SK-MEL-5 (cell line): ENCODE measurements at places on chromosomes 13 and 19.

DNA sequence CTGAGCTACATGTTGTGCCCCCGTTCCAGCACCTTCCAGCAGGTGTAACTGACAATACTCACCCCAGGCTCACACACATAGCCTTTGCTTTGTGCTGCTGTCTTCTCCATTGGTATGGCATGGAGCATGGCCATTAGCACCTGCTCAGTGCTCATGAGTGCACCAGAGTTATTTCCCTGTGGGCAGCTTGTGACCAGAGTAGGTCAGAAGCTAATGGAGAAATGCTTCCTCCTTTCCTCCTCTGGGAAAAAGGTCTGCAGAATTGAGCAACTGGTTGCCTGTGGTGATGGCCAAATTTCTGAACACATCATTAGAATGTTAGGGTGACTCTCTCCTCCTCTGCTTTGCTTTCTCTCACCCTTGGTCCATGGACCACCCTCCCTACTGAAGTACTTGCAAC lies 344.5 kb upstream of the TMTC4 start:
- DNase-seq, result no peak

DNA sequence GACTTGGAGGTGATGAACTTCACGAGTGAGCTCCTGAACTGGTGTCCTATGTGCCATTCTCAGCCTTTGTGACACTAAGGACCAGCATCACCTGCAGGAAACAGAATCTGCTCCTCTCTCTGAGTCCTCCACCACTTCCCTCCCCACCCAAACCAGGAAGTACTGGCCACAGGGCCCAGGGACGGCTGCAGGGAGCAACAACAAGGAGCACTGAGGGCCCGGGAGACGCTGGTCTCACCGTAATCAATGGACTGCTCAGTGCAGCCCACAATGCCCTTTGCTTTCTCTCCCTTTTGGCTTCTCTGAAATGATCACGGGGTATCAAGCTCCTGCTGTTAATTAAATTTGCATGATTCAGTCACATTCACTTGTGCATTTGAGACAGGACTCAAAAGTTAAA lies 18.6 kb downstream of the PEPD start:
- DNase-seq, result peak; percentile 26

DNA sequence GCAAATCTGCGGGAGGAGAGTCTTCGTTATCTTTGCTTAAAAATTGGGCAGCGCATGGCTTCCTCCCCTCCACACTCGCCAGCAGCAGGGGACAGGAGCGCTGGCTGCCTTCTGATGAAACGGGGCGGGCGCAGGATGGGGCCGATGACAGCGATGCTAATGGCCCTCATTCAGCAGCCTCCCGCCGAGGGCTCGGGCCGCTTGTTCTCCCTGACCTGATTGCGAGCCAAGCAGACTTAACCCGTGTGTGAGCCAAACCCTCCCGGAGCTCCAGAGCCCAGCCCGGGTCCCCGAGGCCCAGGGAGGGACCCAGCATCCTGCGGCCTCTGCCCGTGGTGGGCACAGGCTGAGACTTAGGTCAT lies 90.3 kb downstream of the KDM4B start:
- no peak for DNase-seq

DNA sequence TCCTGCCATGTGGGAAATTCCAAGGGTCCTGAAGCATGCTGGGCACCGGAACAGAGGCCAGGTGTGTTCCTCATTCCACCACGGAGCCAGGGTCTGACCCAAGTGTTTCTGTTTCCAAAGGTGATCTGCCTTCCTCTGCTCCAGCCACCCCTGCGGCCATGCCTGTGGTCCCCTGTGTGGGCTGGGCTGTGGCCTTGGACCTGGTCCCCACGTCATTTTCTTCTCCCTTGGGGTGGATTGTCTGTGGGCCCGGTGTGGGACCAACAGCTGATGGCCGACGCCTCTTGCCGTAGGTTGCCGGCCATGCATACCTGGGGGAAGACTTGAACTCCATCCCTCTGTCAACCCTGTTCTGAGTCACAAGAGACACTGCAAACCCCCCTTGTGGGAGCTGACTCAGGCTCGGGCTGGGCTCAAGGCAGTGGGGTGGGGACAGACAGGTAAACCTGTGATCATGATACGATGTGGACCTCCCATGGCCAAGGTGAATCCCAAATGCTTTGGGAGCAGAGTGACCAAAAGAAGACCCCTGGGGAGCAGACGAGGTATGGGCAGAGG lies 35.0 kb downstream of the ATP11A start:
- DNase-seq, result no peak

GRCh38 chr13:33264620-33264978 lies 21.0 kb downstream of the STARD13 start:
- no peak for DNase-seq

GRCh38 chr19:49672131-49672919 lies 4.7 kb upstream of the PRMT1 start:
- peak; percentile 73 for DNase-seq

DNA sequence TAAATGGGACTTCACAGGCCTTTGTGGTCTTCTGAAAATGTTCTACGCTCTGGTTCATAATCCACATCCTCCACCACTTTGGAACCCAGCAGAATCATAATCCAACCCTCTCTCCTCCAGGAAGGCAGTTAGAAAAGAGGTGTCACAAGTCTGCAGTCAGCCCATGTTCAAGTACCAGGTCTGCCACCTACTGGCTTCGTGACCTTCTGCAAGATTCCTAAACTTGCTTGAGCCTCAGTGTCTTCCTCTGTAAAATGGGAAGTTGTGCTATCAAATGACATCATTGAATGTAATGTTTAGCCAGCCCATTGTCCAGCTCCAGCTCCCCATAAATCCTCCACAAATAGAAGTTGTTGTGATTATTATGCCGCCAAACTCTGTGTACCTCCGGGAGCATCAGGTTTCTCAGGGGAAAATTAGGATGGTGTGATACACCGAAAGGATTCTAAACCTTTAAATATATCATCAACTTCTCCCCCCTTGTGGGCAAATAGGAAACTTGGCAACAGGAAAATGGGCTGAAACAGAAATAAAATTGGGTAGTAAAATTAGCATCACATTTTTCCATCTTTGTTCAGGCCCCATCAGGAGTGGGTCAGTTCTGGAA lies 109.7 kb downstream of the NUFIP1 start:
- DNase-seq, result peak; percentile 62

GRCh38 chr19:35963514-35963913 lies 27.3 kb downstream of the LRFN3 start:
- DNase-seq, result peak; percentile 52

- DNase-seq, result no peak
These were observed 71.5 kb downstream of the GGACT start for GRCh38 chr13:100517135-100517534.

GRCh38 chr19:20478936-20479335 lies 86.6 kb downstream of the ZNF737 start:
- DNase-seq, result no peak

DNA sequence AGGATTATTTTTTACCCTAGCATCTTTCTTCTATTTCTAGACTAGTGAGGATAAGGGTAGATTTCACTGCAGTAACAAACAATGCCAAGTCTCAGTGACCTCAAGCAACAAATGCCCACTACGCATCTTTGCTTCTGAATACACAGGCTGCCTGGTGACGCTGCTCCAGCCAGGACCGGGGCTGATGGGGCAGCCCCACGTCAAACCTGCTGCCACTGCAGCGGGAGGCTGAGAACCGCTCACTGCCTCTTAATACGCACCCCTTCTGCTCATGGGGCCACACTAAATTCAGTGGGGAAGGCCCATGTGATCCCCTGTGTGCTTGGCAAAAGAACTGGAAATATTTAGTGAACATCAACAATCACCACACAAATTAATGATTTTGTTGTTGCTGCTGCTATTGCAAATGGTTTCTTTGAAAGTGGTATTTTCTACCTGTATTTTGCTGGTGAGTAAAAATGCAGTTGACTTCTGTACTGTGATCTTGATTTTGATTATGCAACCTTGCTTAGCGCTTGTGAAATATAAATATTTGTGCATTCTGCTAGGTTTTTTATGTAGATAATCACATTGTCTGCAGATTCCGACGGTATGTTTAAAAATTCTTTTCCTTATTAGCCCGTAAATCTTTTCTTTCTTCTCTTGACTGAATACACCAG lies 139.5 kb upstream of the SPACA7 start:
- DNase-seq, result no peak

- peak; percentile 58 for DNase-seq
These were observed 927 bp downstream of the LPAR6 start for GRCh38 chr13:48411841-48412531.

DNA sequence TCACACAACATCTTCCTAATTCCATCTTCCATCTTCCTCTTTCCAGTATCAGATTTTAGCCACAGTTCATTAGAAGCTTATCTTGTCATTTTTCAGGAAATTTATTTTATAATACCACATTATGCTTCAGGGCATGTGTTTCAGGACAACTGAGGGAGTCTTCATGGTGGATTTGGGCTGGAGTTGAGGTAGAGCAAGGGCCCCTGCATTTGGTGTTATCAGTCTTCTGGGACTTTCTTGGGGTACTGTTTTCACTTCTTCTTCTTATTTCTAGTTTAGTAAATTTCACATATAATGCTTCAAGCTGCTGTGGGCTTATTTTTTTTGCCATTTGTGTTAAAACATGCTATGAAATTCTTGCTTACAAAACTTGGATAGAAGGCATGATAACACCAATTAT lies 188.7 kb downstream of the LHFPL6 start:
- no peak for DNase-seq

GRCh38 chr19:55586976-55587668 lies 6.5 kb upstream of the ZNF579 start:
- peak; percentile 80 for DNase-seq

DNA sequence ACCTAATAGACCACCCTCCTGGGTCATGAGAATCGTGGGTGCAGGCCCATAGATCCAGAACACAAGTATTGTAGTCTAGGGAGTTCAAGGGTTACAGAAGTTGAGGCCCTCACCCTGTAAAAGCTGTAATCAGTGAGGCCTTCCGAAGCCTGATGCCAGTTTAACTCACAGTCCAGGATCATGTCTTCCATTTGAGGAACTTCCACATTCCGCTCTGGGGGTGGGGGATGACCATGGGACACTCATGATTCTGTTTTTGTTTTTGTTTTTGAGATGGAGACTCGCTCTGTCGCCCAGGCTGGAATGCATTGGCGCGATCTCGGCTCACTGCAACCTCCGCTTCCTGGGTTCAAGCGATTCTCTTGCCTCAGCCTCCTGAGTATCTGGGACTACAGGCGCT lies 1.7 kb upstream of the RASIP1 start:
- no peak for DNase-seq

DNA sequence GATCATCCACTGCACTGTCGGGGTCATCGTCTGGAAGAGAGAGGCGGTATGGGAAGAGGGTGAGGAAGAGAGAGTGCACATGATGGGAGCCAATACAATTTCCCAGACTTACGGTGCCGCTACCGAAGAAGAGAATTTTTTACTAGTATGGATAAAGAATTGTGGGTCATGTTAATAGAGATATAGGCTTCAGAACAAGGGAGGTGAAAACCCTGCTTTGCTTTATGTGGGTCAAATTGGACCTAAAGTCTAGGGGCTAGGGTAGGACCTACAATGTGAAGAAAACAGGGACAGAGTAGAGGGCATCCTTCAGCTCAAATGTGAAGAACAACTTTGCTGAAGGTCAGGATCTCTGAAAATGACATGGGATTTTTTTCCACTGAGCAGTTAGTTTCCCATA lies 29.9 kb downstream of the UNC13A start:
- no peak for DNase-seq

DNA sequence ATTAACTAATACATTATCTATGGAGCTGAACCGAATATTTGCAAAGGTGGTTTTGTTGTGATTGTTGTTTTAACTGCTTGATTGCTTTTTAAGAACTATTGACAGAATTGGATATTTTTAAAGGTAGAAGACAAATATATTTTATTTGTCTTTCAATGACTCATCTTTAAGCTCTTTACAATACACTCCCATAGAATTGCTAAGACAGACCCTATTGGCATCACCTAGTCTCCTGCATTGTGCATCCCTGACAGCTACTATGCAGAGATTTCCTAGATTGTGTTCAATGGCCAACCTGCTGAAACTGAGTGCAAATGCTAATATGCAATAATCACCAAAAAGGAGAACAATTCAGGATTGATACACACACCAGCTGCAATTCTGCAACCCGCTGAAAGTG lies 19.7 kb upstream of the SCEL start:
- DNase-seq, result no peak
